ENCODE measurements at places on chromosomes 12 and 14.

- no peak for DNase-seq
These were observed 47.1 kb downstream of the NCOR2 start for GRCh38 chr12:124520265-124520701.

DNA sequence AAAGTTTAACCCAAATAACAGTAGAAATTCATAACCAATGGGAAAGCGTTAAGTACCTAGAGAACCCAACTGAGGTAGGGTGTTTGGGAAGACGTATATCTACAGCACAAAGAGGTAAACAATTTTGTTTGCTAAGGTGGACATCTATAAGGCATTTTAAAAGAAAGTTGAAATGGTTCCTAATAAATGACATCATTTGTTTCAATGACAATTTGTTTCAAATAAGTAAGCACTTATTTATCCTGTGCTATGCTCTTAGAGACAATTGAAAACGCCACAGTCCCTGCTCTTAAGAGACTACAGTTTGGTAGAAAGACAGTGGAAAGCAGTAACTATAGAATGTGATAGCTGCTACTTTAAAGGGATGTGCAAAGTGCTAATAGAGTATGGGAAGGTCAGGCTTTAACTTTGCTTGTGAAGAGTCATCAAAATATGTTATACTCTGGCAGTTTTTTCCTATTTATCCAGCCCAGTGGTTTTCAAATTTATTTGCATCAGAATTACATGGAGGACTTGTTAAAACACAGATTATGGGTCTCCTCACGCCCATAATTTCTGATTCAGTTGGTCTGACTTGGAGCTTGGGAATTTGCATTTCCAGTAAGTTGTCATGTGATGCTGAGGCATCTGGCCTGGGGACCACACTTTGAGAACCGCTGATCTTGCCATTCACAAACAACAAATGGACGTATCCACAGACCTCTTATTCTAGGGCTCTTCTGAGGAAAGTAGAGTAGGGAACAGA is 19.6 kb upstream of the SMCO2 start:
- DNase-seq: no peak

- no peak for DNase-seq
These were observed 167.3 kb upstream of the TMCC3 start for GRCh38 chr12:94817695-94818075.

DNA sequence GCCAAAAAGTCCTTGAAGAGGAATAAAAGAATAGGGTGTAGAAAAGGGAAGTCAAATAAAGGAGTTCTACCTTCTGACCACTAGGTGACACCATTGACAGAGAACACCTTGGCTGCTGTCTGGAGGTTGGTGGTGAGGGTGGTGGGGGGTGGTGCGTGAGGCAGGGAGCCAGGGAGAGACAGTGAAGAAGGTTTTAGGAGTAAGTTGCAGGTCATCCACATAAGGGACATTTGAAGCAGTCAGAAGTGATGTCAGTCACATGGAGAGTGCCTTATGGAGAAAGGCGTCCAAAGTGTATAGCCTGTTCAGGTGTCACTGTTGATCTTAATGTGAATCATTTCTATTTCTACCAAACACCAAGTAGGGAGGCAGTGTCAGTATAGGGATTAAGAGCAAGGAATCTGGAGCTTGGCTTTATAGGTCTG is 279.3 kb upstream of the DDHD1 start:
- peak; percentile 17 for DNase-seq

DNA sequence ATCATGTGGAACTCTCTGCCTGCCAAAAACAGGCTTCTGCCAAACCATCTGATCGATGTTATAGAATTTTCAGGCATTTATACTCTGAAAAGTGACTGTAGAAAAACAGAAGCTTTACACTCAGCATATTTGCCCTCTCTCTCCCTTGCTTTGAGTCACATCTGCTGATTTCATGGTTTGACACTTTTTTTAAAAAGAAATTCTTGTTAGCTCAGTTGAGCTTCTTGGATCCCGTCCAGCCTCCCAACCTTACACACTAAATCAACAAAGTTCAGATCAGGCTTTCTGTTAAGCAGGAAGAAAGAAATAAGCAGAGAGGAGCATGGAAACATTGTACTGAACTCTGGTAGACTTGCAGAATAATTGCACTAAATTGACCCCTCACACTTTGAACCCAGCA is 193.6 kb upstream of the SEL1L start:
- DNase-seq: peak; percentile 97
